ENCODE measurements at places on chromosomes 11 and 22.

DNA sequence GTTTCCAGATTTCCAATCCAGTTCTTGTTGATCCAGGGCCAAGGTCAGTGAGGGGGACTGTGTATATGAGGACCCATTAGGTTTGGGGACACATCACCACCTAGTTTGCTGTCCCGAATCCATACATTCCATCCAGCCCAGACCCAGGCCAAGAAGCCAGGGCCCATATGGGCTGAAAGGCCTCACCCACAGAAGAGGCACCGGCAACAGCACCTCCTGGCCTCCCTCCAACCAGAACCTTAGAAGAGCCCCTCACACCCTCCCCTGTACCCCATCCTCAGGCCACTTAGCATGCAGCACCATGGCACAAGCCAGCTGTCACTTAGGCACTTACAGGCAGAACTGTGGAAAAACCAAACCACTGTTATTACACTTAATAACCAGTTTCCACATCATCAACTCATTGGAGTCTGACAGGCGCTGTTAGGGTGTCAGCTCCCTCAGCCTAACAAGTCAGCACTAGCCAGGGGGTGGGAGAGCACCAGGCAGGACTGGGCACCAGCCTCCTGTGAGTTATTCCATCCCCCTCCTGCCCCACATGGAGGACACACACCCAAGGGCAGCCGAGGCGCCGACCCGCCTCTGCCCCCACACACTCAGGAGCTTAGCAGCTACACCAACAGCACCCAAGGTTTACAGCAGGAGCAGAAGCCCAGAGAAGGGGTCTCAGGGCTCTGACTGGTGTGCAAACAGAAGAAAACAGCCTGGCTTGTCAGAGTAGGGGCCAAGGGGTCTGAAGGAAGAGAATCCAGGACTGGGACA is 132.0 kb downstream of the BUD13 start:
- no peak for DNase-seq

DNA sequence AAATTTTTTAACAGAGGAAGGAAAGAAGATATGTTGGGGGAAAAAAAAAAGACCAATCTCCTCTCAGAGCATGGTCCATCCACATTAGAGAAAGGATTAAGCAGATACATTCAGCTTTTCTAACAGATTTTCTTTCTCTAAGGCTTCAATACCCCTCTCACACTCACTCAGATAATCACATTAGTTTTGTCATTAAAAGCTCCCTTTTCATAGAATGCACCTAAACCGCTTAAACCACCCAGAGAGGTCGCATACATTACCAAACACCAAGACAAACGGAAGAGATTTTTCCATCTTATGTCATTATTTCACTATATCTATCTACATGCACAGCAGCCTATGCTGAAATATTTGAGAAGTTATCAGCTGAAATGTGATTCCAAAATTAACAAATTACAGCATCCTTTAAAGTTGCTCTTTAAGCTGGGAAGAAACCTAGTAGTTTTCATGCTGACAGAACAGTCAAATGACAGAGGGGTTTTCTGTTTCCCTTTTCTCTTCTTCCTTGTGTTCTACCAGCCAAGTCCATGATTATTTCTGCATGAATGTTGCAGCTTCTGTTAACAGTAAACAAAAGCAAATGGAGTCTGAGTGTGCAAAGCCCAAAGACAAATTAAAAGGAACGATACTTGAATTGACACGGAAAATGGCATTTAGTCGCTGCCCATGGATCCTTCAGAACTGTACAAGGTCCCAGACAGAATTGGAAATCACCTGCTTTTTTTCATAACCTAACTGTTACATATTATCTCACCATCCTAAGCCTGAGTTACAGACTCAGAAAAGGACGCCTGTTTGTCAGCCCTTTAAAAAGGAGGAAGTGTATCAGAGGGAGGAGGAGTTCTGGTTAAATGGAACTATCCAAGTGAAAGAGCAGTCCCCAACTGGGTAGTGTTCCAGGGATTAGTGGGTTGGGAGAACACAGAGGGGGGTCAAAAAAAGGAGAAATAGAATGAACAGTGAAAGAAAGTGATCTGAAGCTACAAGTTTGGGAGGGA is 54.6 kb downstream of the PRCP start:
- no peak for DNase-seq

DNA sequence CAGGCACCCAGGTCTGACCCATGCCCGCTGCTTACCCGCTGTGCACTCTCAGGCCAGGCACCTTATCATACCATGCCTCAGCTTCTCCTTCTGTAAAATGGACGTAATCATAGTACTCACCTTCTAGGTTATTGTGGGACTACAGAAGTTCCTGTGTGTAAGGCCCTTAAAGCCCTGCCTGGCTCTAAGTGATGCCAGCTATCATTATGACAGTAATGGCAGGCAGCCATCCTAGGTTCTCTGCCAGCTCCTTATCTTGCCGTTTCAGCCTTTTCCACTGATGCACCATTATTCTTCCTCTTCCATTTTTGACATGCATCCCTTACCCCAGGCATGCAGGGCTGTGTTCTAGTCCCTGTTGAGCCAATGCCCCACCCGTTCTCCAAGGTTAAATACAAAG is 57.9 kb downstream of the DBX1 start:
- DNase-seq, result no peak

DNA sequence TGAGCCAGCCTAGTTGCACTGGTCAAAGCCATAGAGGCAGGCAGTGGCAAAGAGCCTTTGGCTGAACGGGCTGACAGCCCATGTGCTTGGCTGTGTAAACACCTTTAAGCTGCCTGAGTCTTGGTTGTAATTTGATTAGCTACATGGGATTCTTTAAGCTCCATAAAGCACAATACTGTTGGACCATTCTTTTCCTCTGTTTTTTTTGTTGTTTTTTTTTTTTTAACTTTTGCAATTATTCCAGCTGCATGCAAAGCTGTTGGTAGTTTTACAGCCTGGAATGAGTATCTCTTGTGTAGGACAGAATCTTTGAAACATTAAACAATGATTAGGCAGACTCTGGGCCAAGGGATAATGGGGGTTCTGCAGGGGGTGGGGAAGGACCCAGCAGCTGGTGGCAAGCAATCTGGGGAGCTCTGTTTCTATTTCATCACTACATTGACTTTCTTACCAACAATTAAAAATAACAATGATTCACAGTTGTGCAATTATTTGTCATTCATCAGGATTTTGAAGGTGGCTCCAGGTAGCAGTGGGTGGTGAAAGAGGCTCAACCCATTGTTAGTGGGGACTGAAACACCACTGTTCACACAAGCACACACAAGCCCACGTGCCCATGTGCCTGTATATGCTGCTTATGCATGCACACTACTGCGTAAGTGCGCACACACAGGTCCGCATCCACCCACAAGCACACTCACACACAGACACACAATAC is 69.5 kb upstream of the CSNK2A3 start:
- no peak for DNase-seq
